ENCODE measurements at places on chromosomes 6 and 20.

DNA sequence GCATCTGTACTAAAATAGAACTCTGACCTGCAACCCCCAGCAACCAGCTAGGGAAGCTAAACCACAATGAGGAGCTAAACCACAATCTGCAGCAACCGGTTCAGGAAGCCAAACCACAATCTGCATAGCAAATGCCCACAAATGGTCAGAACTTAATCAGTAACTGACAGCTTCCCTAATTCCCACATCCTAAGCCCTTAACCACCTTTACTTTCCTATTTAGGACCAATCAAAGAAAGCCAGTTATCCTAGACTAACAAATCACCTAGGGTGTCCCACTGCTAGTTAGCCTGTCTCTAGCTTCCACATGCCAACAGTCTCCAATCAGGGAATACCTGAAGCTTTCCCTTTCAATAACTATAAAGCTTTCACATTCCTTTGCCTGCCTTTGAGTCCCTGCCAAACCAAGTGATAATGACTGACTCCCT, 424.6 kb upstream of the PTCHD4 start:
- DNase-seq, result no peak

DNA sequence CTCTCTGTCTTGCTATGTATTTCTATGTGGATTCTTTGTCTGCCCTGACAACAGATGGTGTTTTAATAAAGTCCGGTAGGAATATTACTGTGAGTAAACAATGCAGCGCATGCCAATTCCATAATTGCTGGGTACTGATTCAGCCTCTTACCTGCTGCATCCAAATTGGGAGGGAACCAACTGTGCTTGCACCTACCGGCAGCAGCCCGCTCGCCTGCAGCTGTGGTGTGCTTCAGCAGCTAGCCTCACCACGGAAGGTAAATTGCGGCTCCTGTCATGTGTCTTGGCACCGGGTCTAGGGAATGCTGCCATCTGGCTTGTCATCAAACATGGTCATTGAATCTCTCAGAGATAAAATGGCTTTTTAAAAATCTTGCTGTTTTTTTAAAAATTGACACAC, 704.8 kb upstream of the SLC35B3 start:
- DNase-seq, result no peak

- no peak for DNase-seq
These were observed 246.0 kb upstream of the ECI2 start for GRCh38 chr6:4381381-4381780.

DNA sequence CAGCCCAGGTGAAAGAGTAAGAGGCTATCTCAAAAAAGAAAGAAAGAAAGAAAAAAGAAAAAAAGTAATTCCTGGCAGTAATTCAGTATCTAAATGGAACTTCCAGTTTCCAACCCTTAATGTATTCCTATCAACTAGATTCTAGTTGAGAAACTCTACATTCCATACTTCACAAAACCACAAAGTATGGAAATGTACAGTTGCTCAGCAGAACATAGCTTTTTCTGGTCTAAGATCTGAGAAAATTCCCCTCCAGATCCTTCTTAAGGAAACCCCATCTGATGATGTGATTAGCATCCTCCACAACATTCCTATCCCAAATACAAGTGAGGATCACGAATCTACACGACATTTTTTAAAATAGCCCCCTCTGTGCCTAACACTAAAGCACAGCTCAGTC, 3.6 kb downstream of the ARMH2 start:
- DNase-seq, result no peak

DNA sequence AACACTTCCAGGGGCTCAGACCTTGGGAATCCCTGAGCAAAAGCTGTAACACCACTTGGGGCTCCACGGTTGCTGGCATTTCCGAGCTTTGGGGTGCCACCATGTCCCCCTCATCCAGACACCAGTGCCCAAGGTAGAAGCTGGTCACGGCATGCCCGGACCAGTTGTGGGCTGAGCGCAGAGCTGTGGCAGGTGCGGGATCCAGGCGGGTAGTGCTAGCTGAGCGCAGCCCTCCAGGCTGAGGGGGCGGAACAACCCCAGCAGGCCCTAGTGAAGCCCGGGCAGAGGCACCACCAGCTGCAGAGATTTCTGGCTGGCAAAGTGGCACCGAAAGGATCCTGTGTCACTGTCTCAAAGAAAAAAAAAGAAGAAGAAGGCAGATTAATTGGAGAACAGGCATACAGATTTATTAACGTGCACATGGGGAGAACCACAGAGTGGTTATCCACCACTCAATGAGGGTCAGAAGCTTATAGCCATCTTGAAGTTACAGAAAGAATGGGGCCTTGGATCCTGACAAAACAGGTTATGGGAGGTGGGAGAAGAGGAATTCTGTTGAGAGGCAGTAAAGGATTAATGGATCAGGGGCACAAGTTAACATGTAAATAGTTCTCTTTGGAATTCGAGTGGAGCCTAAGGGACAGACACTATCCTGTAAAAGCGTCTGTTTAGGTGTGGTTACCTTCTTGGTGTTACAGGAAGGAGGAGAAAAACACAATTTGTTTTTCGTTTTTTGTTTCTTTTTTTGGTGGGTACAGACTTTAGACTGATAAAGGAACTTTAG, 107.5 kb downstream of the CD24 start:
- DNase-seq, result no peak

DNA sequence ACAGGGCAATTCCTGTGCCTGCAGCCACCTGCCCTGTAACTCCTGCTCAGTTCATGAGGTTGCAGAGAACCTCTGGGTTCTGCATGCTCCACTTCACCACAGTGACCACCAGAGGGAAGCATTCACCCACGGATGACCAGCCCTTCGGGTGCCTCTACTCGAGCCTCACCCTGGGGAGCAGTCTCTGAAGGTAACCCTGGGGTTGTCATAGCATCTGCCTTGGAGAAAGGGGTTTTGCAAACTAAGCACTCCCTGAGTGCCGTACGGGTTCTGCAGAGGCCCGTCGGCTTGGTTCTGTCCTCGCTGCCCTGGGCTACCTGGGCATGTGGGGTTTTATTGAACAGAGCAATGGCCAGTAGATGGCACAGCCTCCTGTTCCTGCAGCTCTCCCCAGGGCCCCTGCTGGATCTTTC, 10.2 kb upstream of the CST5 start:
- DNase-seq, result peak; percentile 48

DNA sequence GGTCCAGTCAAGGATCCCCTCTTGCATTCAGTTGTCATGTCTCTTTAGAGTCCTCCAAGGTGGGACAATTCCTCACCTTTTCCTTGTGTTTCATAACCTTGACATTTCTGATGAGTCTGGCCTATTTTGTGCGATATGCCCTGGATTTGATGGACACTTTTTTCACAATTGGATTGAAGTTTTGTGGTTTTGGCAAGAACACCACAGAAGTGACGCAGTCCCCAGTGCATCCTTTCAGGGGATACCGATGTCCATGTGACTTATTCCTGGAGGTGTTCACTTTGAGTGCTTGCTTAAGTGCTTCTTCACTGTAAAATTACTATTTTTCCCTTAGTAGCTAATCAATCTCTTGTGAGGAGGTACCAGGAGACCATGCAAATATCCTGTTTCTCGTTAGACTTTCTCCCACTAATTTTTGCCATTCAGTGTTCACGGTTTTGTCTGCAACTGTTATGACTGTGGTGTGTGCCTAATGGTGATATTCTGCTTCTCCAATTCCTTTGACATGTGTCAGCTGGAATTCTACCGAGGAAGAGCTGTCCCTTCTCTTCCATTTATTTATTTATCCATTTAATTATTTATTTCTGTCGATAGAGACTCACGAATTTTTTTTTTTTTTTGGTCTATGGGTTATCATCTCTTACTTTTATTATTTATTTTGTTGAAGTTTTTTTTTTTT, 30.8 kb downstream of the BPIFB4 start:
- no peak for DNase-seq

GRCh38 chr6:31697555-31697954, 5.6 kb downstream of the ABHD16A start:
- no peak for DNase-seq

GRCh38 chr6:16776394-16777017, 15.2 kb upstream of the ATXN1 start:
- DNase-seq, result no peak

GRCh38 chr6:156662025-156662445, 115.1 kb upstream of the ARID1B start:
- DNase-seq, result no peak

- DNase-seq, result no peak
These were observed 13.8 kb upstream of the PTPRA start for GRCh38 chr20:2859330-2860121.

DNA sequence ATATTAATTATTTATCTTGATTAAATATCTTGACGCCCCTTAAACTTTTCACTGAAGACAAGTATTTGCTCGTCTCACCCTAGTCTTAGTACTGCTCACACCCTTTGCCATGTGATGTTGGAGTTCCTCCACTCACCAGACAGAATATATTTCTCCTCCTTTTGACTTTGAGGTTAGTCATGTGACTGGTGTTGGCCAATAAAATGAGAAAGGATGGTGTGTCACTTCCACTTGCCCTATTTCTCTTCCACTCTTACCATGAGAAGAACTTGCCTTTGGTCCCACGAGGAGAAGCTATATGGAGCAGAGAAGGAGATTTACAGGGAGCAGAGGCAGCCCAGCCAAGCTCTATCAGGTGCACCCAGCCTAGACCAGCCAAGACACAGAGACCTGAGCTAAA, 64.9 kb upstream of the TAB2 start:
- DNase-seq, result no peak

DNA sequence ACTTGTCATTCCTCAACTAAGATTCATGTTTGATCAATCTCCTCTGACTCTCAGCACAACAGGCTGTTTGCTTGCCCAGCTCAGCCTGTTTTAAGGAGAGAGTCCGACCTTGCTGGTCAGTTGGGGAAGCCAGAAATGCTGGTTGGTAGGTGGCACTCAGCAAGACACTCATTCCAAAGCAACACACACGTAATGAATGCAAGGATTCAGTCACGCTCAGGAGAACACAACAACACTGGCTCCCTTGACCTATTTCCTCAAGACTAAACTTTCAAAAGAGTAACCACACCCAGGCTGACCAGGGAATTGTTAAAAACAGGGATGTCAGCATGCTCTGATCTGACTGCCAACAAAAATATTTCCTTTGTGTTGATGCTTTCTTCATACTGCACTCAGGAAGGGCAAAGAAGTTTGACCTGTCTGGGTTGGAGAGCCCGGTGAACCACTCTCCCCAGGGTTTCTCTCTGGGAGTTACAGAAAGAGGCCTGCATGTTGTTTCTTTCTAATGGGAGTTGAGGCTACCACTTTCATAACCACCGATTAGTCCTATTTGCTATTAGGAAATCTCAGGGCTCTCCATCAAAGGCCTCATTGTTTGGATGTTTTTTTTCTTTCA, 25.6 kb upstream of the PREP start:
- DNase-seq, result no peak

Data from inflammatory macrophage treated with lipopolysaccharide for 1 hour (primary cell).